ENCODE measurements at places on chromosomes 11 and 22.

- DNase-seq, result no peak
These were observed 461 bp downstream of the TBC1D10A start for GRCh38 chr22:30326255-30326705.

DNA sequence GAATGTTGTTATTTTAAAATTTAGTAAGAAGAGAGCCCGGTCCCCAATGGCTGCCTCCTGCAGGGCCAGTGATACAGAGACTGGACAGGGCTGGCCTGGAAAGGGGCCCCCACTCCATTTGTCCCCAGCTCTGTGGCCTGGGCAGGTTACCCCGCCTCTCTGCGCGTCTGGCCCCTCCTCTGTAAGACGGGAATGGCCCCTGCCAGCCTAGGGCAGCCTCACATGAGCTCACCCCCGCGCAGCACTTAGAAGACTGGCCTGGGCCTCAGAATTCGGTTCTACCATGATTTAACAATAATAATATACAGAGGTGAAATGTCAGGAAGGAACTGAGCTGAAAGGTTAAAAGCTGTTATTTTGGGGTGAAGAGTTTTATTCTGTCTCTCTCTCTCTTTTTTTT lies 1.3 kb downstream of the APOBEC3G start:
- DNase-seq, result no peak

GRCh38 chr11:40302669-40303068 lies 1156.8 kb downstream of the LRRC4C start:
- no peak for DNase-seq

DNA sequence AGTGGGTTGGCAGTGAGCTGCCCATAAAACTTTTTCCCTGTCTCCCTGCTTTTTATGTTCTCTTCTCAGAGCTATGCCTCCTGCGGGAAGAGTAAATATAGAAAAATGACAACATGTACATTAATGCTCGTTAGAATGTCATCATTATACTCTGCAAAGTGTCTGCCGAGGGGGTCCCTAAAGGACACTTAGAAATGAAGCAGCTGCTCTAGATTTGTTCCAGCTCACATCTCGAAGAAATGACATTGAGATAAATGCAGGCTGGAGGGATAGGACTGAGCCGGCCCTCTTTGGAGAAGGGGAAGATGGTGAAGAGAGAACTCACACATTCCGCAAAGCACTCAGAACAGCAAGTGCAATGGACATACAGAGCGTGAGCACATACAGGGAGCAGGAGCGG lies 240.0 kb downstream of the NXPE2 start:
- no peak for DNase-seq

- DNase-seq, result no peak
These were observed 446.5 kb downstream of the AASDHPPT start for GRCh38 chr11:106523921-106524320.

- DNase-seq, result peak; percentile 33
These were observed 3.1 kb downstream of the CERK start for GRCh38 chr22:46734830-46735453.

GRCh38 chr11:129969920-129970319 lies 32.7 kb downstream of the PRDM10 start:
- DNase-seq, result no peak

- no peak for DNase-seq
These were observed 56.8 kb downstream of the C22orf31 start for GRCh38 chr22:29004647-29005371.

GRCh38 chr11:41246399-41246745 lies 213.1 kb downstream of the LRRC4C start:
- DNase-seq, result no peak

- DNase-seq, result no peak
These were observed 315.8 kb downstream of the CTTN start for GRCh38 chr11:70713988-70714665.

DNA sequence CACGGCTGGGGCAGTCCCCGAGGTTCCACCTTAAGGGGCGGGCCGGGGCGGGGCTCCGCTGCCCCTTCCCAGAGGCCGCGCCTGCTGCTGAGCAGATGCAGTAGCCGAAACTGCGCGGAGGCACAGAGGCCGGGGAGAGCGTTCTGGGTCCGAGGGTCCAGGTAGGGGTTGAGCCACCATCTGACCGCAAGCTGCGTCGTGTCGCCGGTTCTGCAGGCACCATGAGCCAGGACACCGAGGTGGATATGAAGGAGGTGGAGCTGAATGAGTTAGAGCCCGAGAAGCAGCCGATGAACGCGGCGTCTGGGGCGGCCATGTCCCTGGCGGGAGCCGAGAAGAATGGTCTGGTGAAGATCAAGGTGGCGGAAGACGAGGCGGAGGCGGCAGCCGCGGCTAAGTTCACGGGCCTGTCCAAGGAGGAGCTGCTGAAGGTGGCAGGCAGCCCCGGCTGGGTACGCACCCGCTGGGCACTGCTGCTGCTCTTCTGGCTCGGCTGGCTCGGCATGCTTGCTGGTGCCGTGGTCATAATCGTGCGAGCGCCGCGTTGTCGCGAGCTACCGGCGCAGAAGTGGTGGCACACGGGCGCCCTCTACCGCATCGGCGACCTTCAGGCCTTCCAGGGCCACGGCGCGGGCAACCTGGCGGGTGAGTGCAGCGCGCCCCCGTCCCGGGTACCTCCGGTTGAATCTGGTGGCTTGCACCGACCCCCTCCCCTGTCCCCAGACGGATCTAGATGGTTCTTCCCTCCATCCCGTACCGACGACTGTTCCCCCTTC lies at the start of gene SLC3A2:
Gene SLC3A2, plus strand, starts transcription at position 94 of the 776 bp plus-strand sequence. Its CDS starts 128 bp downstream, at position 222.
- DNase-seq, result peak; percentile 76

- no peak for DNase-seq
These were observed 6.3 kb downstream of the TYR start for GRCh38 chr11:89184021-89184420.

DNA sequence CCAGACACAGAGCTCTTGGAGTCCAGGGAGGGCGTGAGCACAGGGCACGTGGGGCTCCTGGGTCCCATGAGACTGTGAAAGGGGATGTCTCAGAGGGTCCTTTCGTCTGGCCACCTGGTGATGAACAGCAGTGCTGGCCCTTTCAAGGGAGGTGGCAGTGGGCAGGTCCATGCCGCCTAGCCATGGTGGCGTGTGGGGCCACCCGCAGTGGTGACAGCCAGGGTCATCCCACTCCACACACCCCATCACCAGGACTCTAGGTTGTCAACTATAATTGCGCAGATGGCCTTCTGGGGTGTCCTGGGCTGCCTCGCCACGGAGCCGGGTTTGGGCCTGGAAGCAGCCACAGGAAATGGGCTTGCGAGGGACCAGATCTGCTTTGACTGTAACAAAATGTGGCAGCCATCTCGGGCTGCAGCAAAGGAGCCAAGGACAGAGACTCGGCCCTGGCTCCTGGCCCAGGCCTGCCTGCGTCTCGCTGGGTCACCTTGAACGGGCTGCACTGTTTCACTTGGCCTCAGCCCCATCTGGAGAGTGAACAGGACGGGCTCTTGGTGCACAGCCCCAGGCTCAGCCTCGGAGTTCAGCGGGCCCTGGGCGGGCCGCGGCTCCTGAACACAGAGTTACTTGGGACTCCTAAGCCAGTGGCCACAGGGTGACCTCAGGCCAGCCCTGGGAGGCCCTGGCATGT lies 1350.5 kb downstream of the BRD1 start:
- DNase-seq, result no peak

Data from stimulated activated CD8-positive, alpha-beta memory T cell treated with anti-CD3 and anti-CD28 coated beads, Interleukin-2, amount 100 ng/mL, for 1 hour (primary cell).